Activated naive CD4-positive, alpha-beta T cell (primary cell): ENCODE measurements at places on chromosomes 1 and 21.

- no peak for DNase-seq
Observed at GRCh38 chr1:101088431-101088830, 62.8 kb upstream of the DPH5 start.

DNA sequence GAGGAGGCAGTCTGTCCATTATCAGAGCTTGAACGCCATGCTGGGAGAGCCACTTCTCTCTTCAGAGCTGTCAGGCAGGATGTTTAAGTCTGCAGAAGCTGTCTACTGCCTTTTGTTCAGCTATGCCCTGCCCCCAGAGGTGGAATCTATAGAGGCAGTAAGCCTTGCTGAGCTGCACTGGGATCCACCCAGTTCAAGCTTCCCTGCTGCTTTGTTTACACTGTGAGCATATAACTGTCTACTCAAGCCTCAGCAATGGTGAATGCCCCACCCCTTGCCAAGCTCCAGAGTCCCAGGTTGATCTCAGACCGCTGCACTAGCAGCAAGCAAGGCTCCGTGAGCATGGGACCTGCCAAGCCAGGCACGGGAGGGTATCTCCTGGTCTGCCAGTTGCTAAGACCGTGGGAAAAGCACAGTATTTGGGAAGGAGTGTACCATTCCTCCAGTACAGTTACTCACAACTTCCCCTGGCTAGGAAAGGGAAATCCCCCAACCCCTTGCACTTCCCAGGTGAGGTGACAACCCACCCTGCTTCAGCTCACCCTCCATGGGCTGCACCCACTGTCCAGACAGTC is 32.5 kb downstream of the RGS13 start:
- no peak for DNase-seq

DNA sequence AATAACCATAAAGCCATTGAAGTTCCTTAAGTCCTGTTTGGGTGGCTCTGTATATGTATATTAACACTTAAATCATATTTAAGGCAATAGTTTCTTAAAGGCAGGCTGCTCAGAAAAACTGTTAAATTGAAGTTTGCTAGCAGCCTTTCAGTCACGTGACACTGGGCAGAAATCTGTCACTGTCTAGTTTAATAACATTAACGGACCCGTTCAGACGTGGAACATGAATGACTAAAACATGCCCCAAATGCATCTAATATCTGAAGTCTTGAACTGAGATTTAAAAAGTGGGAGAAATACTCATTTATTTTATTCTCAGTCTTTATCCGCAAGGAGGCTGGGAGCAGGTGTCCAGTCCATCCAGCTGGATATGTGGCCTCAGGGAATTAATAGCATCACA is 3.3 kb upstream of the SPATA1 start:
- DNase-seq = no peak

GRCh38 chr1:51488372-51489050 is 30.6 kb downstream of the EPS15 start:
- no peak for DNase-seq

- no peak for DNase-seq
Observed at GRCh38 chr1:176517484-176517883, 54.5 kb downstream of the PAPPA2 start.

DNA sequence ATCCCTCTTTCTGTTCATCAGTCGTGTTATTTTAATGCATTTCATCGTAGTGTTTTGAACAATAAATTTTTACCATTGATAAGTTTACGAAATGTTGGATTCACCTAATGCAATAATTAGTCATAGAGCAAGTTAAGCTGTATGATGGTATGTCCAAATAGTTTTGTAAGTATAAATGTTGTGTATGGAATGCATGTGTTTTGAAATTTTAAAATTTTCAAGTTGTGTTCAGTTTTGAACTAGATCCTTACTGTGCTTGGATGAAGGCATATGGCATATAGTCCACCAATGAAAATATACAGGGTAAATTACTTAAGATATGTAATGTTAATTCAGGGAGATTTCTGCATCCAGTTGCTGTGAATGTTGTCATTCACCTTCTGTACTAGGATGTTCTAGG is 2.3 kb downstream of the ZMYM4 start:
- no peak for DNase-seq

GRCh38 chr21:42369821-42370220 is 3.5 kb upstream of the TFF1 start:
- DNase-seq = no peak

DNA sequence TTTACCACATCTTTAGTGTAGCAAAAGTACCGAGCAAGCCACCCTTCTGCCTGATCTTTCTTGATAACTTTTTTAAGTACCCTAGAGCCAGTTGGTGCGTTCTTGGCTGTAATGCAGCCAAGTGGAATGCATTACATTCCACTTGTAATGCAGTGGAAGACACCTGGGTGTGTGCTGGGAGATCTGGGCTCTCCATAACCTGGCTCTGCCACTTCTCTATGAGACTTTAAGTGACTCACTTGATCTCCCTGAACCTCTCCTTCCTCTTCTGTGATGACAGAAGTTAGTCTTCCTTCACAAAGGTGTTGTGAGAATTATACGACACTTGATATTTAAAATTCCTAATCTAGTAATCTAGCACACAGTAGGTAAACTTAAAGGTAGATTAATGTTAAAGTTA is 35.3 kb upstream of the NFIA start:
- no peak for DNase-seq
